Vagina (tissue), 2 donors: ENCODE measurements at places on chromosomes 5 and 9. TPM values are rescaled to one million over a fixed set of nuclear protein-coding genes. Genes with fewer than 3 reads are reported as not detected.

DNA sequence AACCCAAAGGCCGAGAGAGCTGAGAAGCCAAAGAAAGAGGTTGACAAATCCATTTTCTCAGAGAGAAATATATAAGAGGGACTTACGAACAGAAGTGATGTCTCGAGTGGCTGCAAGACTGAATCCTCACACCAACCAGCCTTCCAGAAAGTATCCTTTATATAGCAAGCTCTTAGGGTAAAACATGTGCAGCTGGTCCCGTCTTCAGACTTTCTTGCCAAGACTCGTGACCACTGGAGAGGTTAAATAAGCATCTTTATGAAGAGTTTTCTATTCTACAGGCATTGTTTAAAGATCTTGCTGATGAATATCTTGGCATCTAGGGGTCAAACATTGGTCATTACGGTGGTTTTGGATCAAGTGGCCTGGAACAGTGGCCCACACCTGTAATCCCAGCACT lies 16.9 kb upstream of the SLC22A4 start:
- no peak for DNase-seq

The BTNL3 gene
- total RNA-seq: not detected

GRCh38 chr5:169746147-169746694 lies 109.1 kb downstream of the DOCK2 start:
- no peak for DNase-seq

- DNase-seq: no peak
Observed at GRCh38 chr5:127572930-127573329, 55.5 kb downstream of the PRRC1 start.

The CCL27 gene
- total RNA-seq: not detected

The CTSV gene
- total RNA-seq: 1.5 TPM

- no peak for DNase-seq
Observed at GRCh38 chr9:133528876-133529241, 4.1 kb upstream of the MYMK start.

DNA sequence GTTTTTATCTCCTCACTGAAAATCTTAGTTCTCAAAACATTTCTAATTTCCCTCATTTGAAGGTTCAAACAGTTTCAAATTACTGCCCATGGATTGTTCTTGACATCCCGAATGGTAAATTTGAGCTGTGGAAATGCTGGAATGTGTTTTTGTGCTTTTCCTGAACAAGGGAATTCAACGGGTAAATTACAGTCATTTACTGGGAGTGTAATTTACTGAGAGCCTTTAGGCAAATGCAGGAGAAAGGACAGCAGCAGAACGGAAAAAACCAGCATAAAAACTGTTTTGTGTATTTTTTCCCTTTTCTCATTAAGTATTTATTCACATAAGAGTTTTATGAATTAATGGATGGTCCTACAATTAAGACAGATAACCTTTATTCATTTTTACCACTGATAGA lies 139.2 kb downstream of the PBX3 start:
- no peak for DNase-seq

DNA sequence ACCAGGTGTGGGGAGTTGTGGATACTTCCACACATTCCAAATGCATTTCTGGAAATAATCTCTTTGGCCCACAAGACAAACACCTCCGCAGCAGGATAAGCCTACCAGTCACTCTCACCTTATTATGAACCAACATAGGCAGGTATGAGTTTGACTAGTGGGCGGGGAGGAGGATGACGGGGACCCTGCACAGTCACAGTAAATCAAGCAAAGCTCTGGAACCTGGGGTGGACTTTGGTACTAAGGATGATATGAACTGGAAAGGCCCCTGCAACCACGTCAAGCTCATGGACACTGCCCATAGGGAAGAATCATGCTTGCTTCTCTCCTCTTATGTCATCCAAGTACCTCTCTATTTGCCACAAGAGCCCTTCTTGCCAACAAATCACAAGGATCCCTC lies 259.4 kb downstream of the HSPA4 start:
- DNase-seq: no peak

DNA sequence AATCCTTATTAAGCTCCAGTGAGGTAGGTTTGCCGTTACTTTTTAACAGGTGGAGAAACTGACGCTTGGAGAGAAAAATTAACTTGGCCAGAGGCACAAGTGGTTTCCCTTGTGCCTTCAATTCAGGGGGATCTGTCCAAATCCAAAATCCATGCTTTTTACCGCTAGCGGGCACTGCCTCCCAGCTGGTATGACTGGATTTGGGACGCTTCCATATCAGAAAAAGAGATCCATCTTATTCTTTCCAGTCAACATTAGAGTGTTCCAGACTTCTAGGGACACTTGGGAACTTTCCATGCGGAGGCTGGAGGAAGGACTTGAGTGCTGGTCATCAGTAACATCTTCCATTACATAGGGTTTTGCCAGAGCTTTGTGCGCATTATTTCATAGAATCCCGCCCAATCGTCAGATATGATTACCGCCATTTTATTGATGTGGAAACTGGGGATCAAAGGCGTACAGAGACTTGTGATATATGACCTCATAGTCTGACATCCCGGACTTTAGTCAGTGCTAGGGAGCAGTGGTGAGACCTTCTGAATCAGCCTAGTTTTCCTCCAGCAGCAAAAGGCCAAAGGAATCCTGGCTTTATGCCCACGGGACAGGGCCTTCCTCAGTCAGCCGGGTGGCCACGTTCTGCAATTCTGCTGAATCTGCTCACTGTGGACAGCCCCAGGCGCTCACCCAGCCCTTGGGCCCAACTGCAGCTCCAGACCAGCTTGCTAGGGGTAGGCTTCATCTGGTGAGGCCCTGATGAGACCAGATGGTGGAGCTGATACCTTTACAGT lies 1.1 kb upstream of the GNPDA1 start:
- DNase-seq: no peak

The SEMA5A gene
- total RNA-seq: 9.3 TPM

DNA sequence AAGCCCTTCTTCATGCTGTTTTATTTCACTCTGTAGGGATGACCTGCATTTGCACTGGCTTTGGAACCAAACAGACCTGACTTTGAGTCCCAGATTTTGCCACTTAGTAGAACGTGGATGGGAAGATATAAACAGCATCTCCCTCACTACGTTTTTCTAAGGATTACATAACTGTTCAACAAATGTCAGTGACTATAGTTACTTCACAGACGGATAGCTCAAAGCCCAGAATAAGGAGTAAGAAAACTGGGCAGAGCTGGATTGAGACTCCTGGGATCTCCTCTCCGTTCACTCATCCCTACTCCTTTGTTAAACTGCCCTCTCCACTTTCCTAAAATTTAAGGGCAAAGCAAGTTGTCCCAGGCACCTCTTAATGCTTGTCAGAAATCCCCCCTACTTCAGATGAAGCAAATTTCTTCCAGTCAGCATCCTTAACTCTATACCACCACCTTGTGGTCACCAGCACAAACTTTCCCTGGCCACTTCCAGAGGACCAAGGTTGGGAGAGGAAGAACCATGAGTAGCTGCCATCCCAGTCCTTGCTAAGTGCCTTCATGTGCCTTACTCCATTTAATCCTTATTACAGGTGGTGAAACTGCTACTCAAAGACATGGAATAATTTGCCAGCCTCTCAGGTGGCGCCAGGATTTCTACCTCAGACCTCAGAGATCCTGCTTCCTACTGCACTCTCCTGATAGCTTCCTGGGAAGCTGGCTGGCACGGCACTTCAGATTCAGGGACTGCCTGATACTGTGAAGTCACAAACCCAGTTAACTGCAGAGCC lies 38.4 kb downstream of the EGR1 start:
- DNase-seq: no peak

The TXNDC8 gene
- total RNA-seq: not detected
